ENCODE measurements at places on chromosomes 6 and 20.

DNA sequence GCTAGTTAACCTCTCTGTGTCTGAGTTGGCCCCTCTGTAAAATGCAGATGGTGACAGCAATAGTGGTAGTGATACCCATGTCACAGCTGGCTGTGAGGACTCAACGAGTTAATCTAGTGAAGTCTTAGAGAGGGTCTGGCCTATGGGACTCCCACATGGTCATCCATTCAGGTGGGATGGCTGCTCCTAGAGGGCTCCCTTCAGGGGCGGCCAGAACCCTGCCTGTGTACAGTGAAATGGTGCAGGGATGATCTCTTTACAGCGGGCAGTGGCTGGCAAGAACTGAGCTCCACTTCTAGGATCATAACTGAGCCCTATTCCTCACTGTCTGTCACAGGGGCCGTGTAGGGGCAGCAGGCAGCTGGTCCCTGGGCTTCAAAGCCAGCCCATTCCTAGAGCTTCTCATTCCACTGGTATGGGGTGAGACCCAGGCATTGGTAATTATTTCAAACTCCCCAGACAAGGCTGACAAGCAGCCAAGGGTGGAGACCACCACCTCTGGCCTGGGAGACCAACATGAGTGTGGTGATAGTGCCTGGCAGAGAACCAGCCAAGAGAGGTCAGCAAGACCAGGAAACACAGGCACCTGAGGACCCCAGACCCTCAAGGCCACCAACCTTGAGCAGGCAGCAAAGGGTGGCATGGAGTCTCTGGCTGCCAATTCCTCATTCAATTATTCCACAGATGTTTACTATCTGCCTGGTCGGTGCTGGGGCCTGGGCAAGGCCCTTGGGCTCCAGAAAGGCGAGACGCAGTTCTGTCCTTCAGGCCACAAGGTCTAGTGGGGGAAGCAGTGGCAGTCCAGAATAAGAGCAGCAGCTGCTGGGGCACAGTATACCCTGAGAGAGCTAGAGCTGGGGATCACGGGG is 103.4 kb downstream of the MRPL14 start:
- no peak for DNase-seq

DNA sequence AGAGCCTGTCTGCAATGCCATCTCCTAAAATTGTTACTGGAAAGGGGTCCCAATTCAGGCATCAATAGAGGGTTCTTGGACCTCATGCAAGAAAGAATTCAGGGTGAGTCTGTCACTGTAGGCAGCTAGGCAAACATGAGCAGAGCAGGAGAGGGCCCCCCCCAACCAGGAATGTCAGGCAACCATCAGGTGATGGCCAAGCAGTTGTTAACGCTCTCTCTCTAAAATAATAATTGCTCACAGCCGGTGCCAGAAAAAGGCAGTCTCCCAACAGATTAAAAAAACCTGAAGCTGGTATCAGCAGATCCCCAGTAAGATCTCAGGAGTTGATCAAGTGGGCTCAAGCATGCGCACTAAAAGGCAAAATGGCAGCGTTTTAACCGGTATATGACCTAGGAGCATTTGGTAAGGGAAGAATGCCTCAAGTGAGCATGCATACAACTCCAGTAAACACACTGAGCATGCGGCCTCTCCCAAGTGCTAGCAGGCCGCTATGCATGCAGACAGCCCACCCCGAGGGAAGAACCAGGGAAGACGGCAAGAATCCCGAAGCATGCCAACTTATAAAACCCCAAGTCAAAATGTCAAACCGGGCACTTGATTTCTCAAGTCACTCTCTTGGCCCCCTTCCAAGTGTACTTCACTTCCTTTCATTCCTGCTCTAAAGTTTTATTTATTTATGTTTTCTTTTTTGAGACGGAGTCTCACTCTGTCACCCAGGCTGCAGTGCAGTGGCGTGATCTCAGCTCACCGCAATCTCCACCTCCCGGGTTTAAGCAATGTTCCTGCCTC is 44.0 kb upstream of the RNGTT start:
- no peak for DNase-seq

- peak; percentile 12 for DNase-seq
These were observed 823 bp downstream of the NHLRC1 start for GRCh38 chr6:18121580-18122127.

DNA sequence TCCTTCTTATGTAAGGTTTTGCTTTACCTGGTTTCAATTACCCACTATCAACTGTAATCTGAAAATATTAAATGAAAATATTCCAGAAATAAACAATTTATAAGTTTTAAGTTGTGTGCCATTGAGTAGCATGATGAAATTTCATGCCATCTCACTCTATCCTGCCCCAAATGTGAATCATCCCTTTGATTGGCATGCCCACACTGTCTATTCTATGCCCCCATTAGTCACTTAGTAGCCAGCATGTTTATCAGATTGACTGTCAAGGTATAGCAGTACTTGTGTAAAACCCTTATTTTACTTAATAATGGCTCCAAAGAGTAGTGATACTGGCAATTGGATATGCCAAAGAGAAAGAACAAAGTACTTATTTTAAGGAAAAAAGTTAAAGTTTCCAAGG is 403.8 kb downstream of the ADGRB3 start:
- DNase-seq: no peak

DNA sequence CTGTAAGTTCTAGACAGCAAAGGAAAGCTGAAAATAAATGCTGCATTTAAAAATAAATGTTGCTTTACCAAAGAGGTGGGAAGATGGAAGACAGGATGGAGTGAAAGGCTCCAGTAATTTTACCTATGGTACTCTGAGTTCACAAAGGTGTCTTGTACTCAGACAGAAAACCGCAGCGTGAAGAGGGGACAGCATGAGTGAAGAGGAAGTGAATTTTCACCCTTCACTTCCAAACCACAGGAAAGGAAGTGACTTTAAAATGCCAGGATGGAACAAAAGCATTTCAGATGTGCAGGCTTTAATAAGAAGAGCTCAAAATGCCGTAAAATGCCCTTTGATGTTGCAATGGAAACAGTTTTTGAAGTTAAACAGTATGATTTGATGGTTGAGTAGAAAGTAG is 91.2 kb upstream of the TINAG start:
- DNase-seq: no peak

- DNase-seq: no peak
These were observed 83.7 kb downstream of the CHMP4B start for GRCh38 chr20:33894798-33895197.

- DNase-seq: no peak
These were observed 34.9 kb upstream of the AKIRIN2 start for GRCh38 chr6:87736809-87737540.

- DNase-seq: no peak
These were observed 110.3 kb downstream of the SOD2 start for GRCh38 chr6:159582736-159583135.

DNA sequence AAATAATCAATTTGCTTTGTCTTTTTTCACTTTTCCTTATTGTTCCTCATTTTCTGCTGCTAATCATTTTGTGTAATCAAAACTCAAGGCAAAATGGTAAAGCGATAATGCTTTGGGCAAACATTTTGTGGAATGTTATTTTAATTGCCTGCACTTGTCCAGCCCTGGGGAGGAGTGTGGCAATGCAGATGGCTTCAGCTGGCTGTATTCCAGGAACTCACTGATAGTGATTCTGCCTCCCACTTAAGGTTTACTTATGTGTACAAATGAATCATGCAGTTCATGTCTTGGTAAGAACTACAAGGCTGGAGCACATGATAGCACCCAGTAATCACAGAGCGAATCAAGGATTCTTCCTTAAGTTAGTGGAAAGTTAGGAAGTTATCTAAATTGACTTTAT is 107.8 kb downstream of the COL19A1 start:
- no peak for DNase-seq

- no peak for DNase-seq
These were observed 11.8 kb upstream of the SNRPC start for GRCh38 chr6:34745277-34746103.

- DNase-seq: no peak
These were observed 20.1 kb downstream of the ZC2HC1B start for GRCh38 chr6:143884216-143884900.

DNA sequence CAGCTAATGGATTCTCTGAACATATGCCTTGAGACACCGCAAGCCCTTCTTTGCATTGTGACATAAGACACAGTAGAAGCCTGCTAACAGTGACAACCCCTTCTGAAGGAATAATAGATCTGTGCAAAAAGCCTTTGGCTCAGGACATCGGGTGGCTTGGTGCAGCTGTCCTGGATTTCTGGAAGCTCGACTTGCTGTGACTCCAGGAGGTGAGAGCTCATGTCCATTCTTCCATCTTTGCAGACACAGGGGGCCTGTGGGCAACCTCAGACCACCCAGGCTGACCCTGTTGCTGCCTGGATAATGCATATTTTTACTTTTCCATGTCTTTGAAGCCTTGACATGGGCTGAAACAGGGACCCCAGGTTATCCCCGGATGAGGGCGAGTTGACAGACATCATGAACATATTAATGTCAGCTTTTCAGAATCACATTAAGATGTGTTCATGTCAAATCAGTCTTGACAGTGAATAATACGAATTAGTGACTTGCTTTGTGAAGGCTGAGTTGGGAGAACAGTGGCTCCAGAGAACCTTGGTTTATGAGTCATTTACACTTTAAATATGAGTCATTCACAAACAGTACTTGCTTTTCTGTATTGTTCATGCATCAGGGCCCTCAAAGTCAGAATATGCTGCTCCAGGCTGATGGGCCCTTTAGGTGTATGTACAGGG is 66.8 kb upstream of the IYD start:
- no peak for DNase-seq

GRCh38 chr6:131640576-131640975 is 3.5 kb downstream of the ENPP3 start:
- DNase-seq: no peak

- DNase-seq: peak; percentile 74
These were observed 5.4 kb upstream of the RAB44 start for GRCh38 chr6:36692220-36692619.

DNA sequence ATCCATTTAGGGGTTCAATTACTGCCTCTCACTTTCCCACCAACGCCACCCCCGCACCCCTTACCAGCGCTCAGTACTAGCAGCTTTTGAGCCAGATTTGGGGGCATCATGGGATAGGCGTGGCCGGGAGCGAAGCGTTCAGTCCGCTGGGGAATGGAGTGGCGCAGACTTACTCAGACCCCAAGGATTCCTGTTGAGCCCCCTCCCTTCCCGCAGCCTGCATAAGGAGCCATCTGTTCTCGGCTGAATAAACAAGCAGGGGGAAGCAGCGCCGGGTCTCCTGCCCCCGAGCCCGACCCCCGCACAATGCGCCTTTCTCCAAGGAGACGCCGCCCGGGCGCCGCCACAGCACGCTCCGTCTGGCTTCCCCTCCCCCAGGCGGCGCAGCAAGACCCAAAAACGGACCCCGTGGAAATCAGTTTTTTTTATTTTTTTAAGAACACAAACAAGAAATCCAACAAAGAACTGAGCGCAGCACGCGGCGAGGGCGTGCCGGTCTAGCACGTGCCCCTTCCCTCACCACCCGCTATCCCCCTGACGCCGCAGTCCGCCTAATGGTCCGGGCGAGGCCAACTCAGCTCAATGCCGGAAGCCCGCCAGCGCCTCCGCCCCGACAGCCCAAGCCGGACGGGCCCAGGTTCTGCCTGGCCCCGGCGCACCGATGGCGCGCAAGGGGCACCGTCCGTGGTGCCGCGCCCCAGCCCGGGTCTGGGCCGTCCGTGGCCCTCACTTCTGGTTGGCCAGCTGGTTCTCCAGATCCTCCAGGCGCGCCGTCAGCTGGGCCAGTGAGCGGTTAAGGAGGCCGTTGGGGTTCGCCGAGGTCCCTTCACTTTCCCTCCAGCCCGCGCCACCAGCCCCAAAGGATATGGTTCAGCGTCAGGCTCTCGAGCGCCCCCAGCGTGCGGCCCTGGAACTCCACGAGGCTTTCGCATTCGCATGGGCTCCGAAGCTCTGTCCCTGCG is 13.3 kb upstream of the RBPJL start:
- DNase-seq: peak; percentile 37

GRCh38 chr6:63447134-63447533 is 125.1 kb upstream of the LOC128125822 start:
- DNase-seq: no peak

GRCh38 chr20:32959351-32960221 is 44.6 kb downstream of the SUN5 start:
- DNase-seq: no peak

DNA sequence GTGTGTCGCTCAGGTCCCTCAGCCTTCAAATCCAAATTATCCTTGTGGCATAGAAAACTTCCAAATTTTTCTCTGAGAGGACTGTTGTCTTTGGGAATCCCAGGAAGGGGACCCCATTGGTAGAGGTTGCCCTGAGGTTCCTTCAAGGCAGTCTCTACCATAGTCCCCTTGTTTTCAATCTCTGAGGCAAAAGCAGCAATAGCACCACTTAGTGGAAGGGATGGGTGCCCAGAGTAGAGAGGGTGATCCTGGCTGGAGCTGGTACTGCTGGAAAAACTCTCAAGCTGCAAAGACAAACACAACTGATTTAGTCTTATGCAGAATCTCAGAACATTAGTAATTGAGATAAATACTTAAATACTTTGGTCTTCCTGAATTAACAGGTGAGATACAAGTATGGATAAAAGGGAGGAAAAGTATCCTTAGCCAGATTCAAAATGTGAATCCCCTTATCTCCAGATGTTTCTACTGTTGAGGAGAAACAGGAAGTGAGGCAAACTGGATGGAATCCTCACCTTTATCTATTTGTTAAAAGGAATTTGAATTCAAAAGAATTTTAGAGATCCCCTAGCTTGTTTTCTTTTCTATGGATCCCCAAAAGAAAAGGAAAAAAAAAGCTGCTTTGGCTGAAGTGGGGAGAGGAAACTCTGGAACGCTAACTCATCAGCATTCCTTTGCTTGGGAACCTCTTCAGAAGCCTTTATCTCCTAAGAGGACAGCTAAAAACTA is 13.4 kb downstream of the ZNF318 start:
- DNase-seq: no peak

- DNase-seq: no peak
These were observed 1.8 kb downstream of the FOXO3 start for GRCh38 chr6:108562503-108562993.

GRCh38 chr6:25477006-25477590 is 174.9 kb upstream of the SCGN start:
- DNase-seq: no peak

- DNase-seq: peak; percentile 75
These were observed 139.1 kb downstream of the KIF16B start for GRCh38 chr20:16434062-16434664.

DNA sequence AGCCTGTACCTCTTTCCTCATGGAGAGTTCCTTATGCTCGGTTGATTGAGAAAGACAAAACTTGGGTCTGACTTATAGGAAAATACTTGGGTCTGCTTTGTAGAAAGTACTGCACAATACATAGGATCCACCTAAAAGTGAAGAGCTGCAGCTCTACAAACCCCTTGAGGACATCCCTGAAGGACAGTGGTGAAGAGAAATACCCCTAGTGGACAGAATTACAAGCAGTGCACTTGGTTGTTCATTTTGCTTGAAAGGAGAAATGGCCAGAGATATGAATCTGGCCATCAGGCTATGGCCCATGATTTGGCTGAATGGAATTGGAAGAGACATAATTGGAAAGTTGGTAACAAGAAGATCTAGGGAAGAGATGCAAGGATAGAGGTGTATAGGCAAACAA is 8.3 kb downstream of the CD24 start:
- peak; percentile 14 for DNase-seq

GRCh38 chr6:139364302-139364981 is 10.0 kb downstream of the CITED2 start:
- peak; percentile 86 for DNase-seq

GRCh38 chr6:144879436-144879835 is 594.3 kb downstream of the UTRN start:
- DNase-seq: no peak

- peak; percentile 33 for DNase-seq
These were observed 114.8 kb downstream of the MOXD1 start for GRCh38 chr6:132286298-132287019.

Data from NAMALWA (cell line).